Dermis microvascular lymphatic vessel endothelial cell (primary cell): ENCODE measurements at places on chromosomes 2 and 18. TPM values are rescaled to one million over a fixed set of nuclear protein-coding genes. Genes with fewer than 3 reads are reported as not detected.

DNA sequence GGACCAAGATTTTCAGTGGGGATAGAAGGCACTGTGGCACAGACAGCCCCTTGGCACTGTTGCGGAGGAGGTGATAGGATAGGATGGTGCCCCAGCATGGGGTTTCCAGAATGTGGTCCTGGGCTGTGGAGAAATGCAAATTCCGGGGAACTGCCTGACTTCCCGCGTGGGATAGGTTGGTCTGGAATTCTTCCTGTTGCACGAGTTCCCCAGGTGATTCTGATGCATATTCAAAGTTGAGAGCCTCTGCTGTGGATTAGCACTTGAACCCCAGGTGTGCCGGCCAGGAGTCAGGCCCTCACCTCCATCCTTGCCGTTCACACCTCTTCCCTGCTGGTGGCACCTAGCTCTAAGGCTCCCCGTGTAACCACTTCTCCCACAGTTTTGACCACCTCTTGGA lies 15.5 kb downstream of the NCK2 start:
- DNase-seq = no peak

GRCh38 chr2:8028436-8028835 lies 653.4 kb upstream of the ID2 start:
- no peak for DNase-seq

GRCh38 chr2:190304404-190304803 lies 15.2 kb downstream of the HIBCH start:
- DNase-seq = no peak

DNA sequence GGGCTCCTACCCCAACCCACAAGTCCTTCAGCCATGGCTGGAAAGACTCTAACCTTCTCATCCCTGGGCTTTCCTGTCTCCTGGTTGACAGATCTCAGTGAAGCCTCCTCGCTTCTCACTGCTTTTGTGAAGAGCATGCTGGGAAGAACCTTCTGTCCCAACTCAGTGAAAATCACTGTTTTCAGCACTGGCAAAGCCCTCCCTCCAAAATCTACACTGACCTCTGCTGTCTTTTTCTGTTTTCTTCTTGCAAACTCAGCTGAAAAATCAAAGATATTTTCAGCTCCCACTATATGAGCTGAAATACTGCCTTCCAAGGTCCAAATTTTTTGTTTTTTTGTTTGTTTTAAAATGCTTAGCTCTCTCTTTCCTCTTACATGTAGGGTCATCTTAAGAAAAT lies 266.3 kb upstream of the AGAP1 start:
- DNase-seq = no peak

DNA sequence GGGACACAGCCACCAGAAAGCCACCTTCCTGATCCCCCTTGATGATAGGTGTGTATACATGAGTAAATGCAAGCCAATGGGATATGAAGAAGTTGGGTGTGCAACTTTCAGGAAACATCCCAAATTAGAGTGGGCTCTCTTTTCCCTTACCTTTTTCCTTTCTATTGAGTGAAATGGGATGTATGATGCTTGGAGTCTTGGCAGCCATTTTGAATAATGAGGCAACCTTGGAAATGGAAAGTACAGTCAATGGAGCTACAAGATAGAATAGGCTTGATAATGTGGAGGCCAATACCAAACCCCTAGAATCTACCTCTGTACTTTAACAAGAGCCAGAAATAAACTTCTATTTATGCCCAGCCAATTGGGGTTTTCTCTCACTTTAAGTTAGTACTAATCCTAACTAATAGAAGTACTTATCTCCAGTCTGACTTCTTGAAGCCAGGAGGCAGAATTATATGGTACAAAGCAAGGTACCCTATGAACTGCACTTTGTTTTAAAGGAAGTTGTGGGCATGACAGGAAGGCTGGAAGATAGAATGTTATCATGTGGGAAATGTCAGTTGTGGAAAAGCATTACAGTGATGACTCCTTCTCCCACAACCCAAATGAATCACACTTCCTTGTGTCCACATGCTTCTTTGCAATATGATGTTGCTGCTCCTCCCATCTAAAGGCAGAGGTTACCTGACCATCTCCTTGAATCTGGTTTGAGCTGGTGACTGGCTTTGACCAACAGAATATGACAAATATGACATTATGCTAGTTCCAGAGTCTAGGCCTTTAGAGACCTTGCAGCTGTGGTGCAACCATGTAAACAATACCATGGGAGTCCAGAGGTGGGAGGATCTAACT lies 12.9 kb upstream of the NABP1 start:
- no peak for DNase-seq

DNA sequence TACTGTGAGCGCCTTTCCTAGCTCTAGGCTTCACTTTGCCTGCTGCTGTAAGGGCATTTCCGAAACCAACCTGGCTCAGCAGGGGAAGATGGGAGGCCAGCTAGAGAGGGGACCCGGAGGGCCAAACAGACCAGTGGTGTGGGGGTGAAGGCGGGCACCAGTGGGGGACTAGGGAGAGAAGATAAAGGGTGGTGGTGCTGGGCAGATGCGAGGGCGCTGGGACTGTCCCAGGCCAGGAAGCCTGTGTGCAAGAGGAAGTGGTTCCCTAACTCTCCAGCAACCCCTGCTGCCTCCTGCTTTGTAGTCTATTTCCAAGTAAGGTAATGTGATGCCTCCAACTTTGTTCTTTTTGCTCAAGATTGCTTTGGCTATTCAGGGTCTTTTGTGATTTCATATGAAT lies 73.1 kb downstream of the DNAH7 start:
- no peak for DNase-seq

DNA sequence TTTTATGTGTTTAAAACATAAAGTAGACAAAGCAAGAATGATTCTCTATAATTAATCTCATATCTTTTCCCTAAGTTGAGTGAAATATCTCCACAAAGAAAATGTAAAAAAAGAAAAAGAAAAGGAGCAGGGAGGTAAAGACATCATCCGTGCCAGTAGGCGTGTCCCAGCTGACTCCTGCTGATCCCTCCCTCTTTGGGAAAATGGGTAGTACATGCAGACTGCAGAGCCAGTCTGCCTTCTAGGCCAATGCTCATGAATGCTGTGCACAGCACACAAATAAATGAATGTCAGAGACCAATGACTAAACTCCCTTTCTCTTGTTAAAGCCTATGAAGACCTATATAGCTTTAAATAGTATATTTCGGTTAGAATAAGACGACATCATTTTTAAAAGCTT lies 64.7 kb downstream of the RAPH1 start:
- DNase-seq = no peak

DNA sequence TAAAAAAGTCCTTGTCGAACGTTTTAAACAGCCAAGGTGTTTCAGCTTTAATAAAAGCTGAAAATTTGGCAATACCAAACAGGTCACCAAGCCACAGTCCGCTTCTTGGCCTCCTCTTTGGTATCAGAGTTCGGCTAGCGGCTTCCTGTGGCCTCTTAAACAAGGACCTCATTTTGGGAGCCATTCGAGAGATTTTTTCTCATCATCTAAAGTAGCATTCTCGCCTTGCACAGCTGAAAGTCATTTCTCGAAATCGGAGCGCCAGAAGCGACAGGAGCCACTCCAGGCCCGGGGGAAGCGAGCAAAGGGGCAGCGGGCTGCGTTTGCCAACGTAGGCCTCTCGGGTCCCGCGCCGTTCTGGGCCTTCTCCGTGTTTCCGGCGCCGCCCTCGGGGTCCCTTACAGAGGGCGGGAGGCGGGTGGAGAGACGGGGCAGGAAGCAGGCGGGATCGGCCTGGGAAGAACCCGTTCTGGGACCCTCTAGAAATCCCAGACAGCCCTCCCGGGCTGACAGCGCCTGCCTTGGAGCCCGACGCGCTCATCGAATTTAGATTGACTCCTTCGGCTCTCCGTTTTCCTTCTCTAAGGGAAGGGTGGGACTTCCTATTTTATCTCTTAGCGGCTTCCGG lies 522 bp upstream of the ZNF407 start:
- no peak for DNase-seq

- no peak for DNase-seq
These were observed 42.8 kb upstream of the MAL start for GRCh38 chr2:94982675-94983074.

- DNase-seq = no peak
These were observed 40.5 kb downstream of the HS6ST1 start for GRCh38 chr2:128277961-128278681.

DNA sequence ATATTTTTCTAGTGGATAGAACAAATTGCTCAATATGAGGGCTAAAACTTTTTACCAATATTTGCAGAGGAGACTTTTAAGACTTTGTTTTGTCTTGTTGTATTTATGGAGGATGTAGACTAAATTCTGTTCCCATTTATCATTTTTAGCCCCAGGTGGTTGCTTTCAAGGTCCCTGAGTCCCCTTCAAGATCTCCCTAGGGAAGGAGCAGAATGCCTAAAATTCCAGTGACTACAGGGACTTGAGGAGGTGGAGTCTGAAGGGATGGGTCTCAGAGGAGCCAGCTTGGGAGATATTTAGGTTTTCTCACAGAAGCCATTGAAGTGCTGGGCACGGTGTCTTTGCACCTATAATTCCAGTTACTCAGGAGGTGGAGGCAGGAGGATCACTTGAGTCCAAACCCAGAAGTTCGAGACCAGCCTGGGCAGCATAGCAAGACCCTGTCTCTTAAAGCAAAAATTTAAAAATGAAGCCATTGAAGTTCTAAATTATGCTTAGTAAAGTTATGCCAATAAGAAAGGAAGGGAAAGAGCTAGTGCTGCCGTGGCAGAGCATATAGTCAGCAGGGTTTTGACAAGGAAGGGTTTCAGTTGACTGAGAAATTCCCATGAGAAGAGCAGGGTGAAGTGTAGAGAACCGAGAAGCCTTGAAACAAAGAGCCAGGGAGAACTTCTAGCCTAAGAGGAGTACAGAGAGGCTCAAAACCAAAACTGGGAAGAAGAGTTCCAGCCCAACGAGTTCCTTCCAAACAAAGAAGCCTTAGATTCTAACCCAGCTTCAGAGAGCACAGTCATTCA lies 43.4 kb downstream of the COMMD1 start:
- no peak for DNase-seq

The PPP1R1C gene
- 0.13 and 0.89 TPM in 2 replicates for total RNA-seq

The KIAA2012 gene
- total RNA-seq = not detected in 2 replicates

The ALPP gene
- not detected in 2 replicates for total RNA-seq

The REG1B gene
- total RNA-seq = not detected in 2 replicates

The DAW1 gene
- not detected in 2 replicates for total RNA-seq
